ENCODE measurements at places on chromosomes 6 and 20. TPM values are rescaled to one million over a fixed set of nuclear protein-coding genes. Genes with fewer than 3 reads are reported as not detected.

DNA sequence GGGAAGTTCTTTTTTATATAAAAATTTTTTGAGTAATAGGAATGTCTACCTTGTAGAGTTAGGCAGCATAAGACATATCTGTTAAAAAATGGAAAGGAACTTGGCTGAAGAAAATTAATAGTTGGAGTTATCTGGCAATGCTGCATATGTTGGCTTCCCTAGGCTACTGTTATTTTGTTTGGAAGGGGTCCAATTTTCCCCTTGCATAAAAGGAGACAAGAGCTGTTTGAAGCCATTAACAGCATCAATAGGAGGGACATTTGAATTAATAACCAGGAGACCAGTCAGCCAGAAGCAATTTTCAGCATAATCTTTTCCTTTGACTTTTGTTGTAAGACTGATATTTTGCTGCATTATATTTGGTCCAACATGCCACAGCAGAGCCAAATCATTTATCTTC is 80.9 kb upstream of the TAB2 start:
- DNase-seq: no peak

DNA sequence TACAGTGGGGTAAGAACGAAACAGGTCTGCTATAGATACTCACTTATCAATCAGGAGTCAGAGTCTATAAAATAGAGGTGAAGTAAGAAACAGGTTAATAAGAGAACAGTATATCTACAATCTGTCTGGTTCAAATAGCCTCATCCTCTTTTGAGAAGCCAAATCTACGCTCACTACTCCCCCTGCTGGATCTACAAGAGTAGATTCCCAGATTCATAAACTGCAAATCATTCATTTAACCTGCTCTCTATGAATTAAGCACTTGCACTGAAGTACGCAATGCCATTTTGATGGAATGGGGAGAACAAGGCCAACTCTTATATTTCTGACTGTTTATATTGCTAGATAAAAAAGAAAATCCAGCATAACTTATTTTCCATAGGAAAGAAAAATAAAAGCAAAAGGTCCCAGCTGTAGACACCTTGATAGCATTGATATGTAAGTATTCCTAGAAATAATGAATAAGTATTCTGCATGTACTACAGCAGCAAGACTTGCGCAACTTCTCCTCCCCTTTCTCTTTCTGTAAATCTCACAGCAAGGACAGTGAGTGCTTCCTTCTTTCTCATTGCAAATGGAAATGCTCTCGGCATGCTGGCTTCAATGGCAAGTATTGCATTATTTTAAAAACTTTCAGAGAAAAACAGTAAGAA is 92.3 kb downstream of the RFX6 start:
- no peak for DNase-seq

GRCh38 chr6:124870611-124871459 is 91.4 kb upstream of the RNF217 start:
- DNase-seq: no peak

GRCh38 chr6:102517506-102517905 is 1124.0 kb downstream of the GRIK2 start:
- no peak for DNase-seq

DNA sequence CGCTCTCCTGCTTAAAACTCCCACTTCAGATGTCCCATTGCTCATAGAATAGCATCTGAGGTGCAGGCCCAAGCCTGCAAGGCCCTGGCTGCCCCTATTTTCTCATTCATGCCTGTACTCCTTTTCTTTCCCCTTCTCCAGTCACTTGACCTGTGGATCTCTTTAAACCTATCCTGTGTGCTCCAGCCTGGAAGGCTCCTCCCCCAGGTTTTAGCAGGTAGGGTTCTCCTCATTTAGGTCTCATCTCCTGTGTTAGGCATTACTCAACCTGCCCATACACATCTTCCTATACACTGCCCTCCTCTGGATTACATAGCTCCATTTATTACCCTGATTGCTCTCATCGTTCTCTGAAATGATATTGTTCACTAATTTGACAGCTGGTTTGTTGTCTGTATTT is 185.3 kb downstream of the BACH2 start:
- DNase-seq: no peak

GRCh38 chr6:136963259-136963658 is 41.2 kb downstream of the SLC35D3 start:
- DNase-seq: no peak

- no peak for DNase-seq
Observed at GRCh38 chr6:4103929-4104328, 25.0 kb upstream of the FAM217A start.

DNA sequence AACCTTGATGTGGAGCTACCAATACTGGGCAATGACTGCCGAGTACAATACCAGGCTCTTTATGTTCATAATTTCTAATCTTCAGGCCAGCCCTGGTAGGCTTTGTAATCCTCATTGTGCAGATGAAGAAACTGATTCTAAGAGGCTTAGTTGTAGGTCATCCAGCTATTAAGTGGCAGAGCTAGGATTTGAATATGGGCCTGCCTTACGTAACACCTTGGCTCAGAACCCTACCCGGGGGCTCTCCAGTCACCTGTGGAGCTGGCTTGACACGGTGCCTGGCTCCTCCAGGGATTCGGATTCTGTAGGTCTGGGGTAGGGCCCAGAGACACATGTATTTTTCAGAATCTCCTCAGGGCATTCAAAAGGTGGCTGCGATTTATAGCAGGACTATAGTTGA is 515.5 kb downstream of the QKI start:
- DNase-seq: no peak

DNA sequence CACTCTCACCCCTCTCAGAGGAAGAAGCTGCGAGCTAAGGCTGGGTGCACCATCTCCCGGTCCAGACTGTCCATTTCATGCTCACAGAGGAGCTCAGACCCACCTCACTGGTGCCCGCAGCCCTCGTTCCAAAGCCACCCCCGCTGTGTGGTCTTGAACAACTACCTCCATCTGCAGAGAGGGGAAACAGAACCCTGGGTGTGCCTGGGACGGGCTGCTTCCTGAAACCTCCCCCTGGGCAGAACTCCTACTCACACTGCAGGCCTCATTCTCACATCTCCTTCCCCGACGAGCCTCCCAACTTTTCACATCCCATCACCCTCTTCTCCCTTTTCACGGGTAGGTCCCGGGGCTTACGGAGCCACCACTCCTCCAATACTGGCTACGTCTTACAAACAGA is 18.1 kb downstream of the PMEPA1 start:
- DNase-seq: no peak

GRCh38 chr6:49784272-49784671 is 2.8 kb downstream of the PGK2 start:
- no peak for DNase-seq

DNA sequence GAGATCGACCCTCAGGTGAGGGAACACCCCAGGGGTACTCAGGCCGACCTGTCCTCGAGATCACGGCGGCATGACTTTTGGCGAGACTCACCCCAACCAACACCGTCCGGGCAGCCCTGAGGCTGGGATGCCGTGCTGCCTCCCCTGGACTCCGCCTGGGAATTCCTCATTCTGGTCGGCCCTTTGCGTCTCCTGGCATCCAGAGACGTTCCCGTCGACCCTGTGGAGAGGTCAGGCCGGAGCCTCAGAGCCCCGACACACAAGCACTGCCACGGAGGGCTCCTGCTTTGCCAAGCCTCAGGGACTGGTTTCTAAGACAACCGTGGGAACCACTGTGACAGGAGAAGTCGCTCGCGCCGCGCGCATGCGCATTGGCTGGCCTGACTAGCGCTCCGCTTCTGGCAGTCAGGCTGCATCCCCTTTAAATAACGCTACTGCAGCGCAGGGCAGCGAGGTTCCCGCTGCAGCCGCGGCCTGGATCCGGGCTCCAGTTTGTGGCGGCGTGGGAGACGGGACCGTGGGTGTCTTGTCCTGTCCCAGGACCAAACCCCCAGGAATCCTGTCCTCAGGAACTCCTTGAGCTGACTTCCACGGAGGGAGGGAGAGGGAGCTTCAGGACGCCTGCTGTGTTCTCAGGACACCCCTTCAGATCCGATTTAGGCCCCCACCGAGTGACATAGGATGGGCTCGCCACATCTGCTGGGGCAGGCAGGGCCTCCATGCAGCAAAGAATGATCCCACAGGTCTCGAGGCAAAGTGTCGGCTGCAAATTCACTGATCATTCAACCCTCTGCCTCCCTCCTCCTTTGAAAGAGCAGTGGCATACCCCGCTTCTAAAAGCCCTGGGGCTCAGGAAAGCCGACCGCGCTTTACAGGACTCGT is 163.2 kb upstream of the ZNF337 start:
- DNase-seq: no peak

- DNase-seq: no peak
Observed at GRCh38 chr6:137536104-137536773, 42.0 kb upstream of the OLIG3 start.

DNA sequence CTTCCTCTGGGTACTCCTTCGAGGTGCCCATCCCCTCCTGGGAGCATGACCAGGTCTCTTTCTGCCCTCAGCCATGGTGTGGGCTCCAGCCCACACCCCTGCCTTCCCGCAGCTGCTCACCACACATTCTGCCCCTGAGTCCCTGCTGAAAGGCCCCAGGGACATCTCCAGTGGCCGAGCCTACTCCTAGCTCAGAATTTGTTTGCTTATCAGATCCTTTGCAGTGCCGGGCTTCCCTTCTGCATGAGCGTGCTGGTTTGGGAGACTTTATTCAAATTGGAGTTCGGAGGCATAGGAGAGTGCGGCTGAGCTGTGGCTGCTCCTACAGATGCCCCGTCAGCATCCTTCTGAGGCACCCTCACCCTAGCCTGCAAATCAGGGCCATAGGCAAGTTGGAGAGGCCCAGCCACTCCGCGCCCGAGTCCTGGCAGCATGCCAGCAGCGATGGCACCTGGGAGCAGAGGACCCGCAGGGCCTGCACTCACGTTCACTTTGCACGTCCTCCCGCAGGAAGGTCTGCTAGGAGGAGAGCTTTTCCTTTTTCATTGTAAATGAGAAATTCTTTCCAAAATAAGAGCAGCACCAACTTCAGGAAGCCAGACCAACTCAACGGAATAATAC is 327.3 kb downstream of the QKI start:
- no peak for DNase-seq

- no peak for DNase-seq
Observed at GRCh38 chr6:111730864-111731263, 125.2 kb upstream of the TRAF3IP2 start.

DNA sequence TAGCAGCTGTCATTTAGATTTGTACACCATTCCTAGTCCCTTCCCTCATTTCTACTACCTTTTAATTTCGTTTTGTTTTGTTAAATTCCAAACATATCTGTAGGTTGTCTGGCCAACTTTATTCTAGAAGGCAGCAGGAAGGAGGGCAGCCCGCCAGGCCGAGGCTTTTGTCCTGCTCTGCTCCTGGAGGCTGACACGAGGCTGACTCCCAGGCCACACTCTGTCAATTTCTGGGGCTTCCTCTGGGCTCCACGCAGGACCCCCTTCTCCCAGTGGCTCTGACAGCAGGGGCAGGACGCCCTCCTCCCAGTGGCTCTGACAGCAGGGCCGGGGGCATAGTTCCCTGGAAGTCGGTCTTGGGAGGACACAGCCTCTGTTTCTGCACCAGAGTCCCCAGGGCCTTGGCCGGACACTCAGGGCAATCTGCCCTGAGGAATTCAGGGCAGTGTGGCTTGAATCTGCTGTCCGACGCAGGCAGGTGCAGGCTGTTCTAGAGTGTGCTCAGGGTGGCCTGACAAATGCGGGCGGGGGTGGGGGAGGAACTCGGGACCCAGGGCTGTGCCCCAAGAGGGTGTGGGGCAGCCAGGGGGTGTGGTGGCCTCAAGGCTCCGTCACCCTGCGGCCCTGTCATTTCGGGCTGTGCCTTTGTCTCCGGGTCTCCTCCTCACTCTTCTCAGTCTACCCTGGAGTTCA is 11.8 kb downstream of the SMOC2 start:
- DNase-seq: no peak

- DNase-seq: no peak
Observed at GRCh38 chr6:139082370-139082769, 52.5 kb upstream of the HECA start.

DNA sequence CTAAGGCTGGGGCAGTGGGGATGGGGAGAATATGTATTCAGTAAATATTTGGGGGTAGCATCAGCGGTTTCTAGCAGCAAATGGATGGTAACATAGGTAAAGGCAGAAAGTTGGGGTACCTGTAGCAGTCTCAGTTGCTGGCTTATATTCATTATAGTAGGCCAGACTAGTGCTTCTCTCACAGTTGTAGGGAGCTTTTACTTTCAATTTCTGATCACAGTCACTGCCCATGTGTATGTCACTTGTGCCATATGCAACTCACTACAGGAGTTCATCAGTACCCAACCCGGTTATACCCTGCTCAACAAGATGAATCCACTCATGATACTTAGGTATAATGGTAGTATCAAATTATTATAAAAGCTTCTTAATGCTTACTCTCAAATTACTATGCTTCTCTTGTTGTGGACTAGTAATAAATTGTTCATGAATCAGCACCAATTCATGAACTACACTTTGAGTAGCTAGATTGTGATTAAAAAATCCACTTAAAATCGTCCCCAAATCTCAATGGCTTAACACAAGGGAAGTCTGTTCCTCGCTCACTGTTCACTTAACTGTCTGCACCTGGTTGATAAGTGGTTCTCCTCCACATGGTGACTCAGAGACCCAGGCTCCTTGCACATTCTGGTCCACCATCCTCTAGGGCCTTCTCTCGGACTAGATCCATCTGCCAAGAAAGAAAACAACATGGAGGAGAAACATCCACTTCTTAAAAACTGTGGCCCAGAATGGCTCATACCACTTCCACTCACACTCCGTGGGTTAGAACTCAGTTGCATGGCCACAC is 31.3 kb upstream of the MYLIP start:
- no peak for DNase-seq

DNA sequence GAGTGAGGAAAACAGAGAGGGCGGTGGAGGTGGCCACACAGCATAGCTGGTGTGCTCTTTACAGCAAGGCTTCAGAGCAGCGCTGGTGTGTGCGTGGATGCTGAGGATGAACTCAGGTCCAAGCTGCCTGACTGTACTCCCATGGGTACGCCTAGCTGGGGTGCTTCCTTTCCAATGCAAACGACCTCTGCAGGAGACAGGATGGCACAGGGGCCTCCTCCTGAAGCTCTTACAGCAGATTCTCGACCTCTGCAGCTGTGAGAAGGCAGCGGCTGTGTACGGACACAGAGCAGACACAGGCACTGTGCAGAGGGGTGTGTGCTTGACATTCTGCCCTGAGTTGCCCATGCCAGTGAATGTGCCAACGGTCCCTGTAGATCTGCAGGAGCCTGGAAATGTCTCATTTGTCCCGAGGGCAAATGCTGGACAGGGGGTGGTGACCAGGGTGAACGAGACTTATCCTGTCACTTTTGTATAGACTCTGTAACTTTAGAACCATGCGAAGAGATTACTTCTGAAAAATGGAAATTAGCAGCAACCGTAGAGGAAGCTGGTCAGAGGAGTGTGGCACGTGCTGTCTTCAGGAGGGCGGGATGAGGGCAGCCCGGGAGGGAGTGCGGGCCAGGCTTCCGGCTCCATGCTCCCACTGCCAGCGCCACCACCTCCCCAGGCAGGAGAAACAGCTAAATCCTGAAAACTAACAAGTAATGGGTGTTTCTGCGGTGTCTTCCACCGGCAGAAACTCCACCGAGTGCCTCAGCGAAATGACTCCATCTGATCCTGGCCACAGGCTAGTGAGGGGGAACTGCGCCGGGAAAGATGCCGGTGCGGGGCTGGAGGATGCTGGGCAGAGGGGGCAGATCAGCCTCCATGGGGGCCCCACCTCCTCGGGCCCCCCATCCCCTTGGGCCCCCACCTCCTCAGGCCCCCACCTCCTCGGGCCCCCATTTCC is 120.9 kb upstream of the RPS6KA2 start:
- DNase-seq: no peak

GRCh38 chr20:37690626-37691369 is 3.0 kb upstream of the CTNNBL1 start:
- DNase-seq: no peak

Gene TPBG
- polyA plus RNA-seq: 33.3 TPM

Gene KCNS1
- polyA plus RNA-seq: 0.33 TPM

Gene MRAP2
- 2.6 TPM for polyA plus RNA-seq

Gene ARMH2
- polyA plus RNA-seq: not detected

Gene TNFRSF21
- 28.2 TPM for polyA plus RNA-seq

Gene DEFB132
- not detected for polyA plus RNA-seq

Gene NMBR
- 0.40 TPM for polyA plus RNA-seq

Gene PHACTR1
- polyA plus RNA-seq: 9.9 TPM

Data from right renal cortex interstitium (tissue), 3 donors.